Daoy (cell line): ENCODE measurements at places on chromosomes 7 and 10. TPM values are rescaled to one million over a fixed set of nuclear protein-coding genes. Genes with fewer than 3 reads are reported as not detected.

DNA sequence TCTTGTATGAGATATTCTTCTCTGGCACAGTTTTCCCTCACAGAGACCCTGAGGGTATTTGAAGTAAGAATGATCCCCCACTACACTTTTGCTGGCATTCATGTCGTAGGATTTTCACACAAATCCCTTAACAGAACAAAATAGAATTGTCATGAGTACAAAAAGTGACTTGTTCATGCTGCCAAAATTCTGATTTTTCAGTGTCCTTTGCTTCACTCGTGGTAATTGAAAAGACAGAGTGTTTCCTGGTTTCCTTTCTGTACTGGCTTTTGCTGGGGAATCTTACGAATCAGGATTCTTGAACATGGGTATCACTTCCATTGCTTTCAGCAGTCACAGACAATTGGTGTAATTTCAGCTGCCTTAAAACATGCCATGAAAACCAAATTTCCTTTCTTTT is 756.3 kb downstream of the REEP3 start:
- no peak for DNase-seq

DNA sequence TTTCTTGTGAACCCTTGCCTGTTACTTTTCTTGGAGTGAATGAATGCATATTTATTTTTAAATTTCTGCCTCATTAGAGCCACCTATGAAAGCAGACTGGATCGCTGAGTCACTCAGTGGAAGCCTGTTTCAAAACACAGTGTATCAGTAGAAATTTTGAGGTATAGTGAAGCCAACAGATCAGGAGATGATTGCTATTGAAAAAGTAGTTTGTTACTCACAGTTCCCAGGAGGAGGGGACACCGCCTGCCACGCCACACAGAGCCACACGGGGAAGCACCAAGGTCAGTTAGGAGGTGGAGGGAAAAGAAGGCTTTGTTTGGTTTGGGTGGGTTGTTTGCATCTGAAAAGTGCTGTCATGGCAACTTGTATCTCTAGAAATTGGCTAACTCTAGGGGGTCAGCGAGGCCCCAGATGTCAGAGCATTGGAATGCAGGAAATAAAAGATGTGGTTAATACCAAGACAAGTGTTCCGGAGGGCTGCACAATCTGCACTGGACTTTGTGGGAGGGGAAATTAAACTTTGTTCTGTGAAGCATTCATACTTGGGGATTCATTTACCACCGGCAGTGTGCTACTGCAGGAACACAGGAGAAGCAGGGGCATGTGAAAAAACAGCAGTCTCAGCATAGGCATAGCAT is 106.4 kb upstream of the SDK1 start:
- DNase-seq = peak; percentile 97

DNA sequence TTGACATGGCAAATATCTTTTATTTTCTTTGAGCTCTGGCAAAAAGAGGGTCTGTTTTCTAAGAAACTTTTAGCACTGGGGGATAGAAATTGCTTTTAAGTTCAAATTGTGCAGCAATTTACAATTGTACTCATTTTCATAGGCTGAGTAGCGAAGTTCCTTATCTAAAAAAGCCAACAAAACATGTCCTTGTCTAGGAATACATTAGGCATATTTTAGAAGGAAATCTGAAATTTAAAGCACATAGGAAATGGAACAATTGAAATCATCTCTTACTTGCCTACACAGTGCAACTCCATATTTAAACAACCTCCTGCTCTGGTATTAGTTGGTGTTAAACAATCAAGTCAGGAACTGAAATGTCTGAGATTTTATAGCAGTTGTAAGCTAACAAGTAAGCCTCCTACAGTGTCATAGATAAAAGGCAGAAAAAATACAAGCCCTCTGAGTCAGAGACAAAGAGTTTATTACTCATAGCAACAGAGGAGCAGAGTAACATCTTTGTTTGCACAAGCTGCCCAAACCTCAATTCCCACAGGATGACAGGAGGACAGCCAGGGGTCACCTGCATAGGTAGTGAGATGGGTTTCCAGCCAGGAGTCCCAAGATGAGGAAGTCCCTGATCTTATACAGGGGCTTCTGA is 280.2 kb upstream of the HGF start:
- DNase-seq = peak; percentile 77

GRCh38 chr7:155984028-155984580 is 171.8 kb upstream of the SHH start:
- DNase-seq = peak; percentile 2

DNA sequence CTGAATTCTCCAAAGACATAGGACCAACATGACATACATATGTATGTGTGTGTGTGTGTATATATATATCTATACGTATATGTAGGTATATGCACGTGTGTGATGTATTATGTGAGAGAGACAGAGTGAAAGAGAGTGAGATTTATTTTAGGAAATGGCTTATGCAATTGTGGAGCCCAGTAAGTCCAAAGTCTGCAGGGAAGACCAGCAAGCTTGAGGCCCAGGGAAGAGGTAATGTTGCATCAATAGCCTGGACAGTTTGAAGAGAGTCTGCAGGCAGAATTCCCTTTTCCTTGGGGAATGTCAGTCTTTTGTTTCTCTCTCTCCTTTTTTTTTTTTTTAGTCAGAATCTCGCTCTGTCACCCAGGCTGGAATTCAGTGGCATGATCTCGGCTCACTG is 33.0 kb upstream of the CARD11 start:
- DNase-seq = no peak

DNA sequence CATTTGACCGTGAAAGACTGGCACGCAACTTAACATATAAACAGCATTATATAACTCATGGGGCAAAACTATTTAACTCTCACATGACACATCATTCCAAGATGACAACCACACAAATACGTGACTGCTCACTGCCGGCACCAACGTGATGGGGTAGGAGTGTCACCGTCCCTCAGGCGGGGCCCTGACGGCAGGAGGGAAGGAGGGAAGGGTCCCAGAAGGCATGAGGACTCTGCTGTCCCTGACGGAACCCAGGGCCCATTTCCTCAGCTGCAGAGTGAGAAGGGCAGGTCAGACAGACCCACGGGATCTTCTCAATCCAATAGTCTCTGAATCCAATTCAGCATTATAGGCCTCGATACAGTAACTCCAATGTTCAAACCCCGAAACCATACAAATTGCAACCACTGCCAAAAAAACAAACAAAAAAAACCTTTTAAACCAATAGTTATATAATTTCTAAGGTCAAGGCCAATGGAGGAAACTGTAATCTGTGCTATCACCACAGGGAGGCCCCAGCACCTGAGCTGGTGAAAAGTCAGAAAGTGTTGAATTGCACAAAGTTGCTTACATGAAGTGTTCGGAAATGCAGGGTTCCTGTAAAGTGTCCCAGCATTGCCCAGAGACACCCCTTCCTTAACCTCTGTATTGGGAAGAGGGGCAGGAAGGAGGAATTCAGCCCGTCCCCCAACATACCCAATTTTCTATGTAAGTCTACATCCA is 137.4 kb downstream of the TNS3 start:
- DNase-seq = peak; percentile 51

DNA sequence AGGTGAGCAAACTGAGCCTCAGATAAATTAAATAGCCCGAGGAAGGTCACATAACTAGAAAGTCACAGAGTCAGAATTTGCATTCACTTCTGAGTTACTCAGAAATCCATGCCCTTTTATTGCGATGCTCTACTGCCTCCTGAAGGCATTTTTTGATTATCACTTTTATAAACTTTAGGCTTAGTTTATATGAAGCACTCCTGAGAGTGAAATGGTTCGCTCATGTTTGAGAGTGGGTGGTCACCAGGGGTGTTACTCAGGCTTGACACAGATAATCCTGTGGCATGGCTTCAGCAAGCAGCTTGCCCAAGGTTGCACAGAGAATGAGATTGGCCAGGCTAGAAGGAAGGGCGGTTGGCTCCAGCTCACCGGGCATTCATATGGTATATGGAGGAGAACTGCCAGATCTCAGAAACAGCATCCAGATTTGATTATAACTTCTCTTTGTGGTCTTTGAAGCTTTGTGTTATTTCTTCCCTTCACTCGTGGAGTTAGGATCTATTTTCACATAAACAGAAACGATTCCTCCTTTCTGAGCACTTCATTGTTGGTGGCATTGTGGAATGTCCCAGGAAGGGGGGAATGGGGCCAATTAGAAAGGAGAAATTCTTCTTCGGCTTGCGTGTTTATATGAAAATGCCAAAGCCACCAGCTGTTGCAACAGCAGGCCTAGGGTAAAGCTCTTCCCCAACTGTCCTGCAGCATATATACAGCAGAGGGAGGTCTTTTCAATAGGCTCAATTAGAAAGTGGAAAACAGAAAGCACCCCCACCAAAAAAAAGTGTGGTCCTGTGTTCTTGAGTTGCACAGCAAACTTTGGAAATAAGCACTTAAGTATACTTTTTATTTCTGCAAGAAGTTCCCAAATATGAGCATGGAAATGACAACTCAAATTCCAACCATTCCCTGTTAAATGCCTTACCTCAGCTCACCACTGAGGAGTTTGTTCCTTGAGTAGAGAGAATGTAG is 628.8 kb downstream of the SUGCT start:
- peak; percentile 28 for DNase-seq

Gene LIPN
- not detected in 2 replicates for total RNA-seq

Gene AGR2
- total RNA-seq = not detected in 2 replicates

Gene EBF3
- 1.1 and 3.4 TPM in 2 replicates for total RNA-seq

Gene COL13A1
- 13.0 and 19.5 TPM in 2 replicates for total RNA-seq

Gene VPS26A
- 21.7 and 32.5 TPM in 2 replicates for total RNA-seq

Gene OR6B1
- total RNA-seq = not detected in 2 replicates

Gene ZNF239
- total RNA-seq = 5.5 and 7.6 TPM in 2 replicates
